Subcutaneous adipose tissue (tissue), 4 donors: ENCODE measurements at places on chromosomes 7 and 10. TPM values are rescaled to one million over a fixed set of nuclear protein-coding genes. Genes with fewer than 3 reads are reported as not detected.

The ADAM22 gene
- total RNA-seq: 8.1 TPM

The MYH16 gene
- not detected for total RNA-seq

The CNPY1 gene
- not detected for total RNA-seq

The NFKB2 gene
- 20.3 TPM for total RNA-seq

The AS3MT gene
- total RNA-seq: not detected

The GHRHR gene
- not detected for total RNA-seq

The ZKSCAN1 gene
- 30.6 TPM for total RNA-seq

The SPDYE5 gene
- not detected for total RNA-seq

The FBXL15 gene
- total RNA-seq: 15.6 TPM

The SH2D4B gene
- not detected for total RNA-seq

The PDK4 gene
- total RNA-seq: 2,131 TPM

The ITGA8 gene
- 3.6 TPM for total RNA-seq

The RGS10 gene
- total RNA-seq: 31.1 TPM
